ENCODE measurements at places on chromosomes 3 and 15.

GRCh38 chr15:27237319-27237939, 266.4 kb downstream of the GABRG3 start:
- H3K4me1 ChIP-seq: no peaks in the 10 kb centered on the region
- no peak overlapping the region for H3K4me3 ChIP-seq
- H3K27ac ChIP-seq: no peak overlapping the region
- H3K27me3 ChIP-seq: no peaks in the 10 kb centered on the region
- no peak for DNase-seq
- no peaks in the 10 kb centered on the region for H3K36me3 ChIP-seq

DNA sequence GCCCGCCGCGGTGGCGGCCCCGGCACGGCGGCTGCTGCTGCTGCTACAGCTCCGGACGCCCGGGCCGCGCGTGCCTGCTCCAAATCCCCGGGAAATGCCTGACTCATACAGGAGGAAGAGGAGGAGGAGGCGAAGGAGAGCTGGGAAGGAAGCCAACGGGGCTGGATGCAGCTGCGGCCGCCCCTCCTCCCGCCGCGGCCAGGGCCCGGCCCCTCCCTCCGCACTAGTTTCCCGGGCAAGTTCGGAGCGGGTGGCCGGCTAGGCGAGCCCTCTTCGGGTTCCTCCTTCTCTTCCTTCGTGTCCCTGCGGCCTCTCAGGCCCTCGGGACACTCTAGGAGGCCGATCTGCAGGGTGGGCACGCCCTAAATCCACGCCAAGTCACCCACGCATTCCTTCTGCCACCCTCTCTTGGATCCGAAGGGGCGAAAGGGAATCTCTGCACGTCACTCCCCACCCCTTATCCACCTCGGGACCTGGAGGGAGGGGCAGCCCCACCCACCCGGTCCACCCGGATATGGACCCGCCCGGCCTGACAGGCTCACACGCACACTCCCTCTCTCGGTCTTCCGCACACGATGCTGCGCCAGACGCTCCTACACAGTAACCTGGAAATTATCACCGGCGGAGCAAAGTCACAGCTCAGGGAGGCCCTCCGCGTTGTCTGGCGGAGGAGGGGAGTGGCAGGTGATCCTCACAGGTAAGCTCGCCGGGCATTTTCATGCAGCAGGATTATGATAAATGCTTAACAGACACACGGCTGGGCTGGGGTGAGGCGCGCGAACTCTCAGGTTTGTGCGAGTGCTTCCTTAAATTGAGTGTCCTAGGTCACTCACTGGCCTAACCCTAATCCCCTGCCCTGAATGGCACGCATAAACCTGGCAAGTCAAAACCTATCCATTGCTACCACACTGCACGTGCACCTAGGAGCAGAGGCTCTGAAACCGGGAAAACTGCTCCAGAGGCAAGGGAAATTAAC, at the start of the genes OSBPL10 and ZNF860:
TSS of gene OSBPL10 (minus strand) at position 57 of the 976 bp plus-strand sequence. CDS start 83 bp downstream, outside the sequence.
TSS of gene ZNF860 (plus strand) at position 545 of the 976 bp plus-strand sequence. CDS start 7,330 bp downstream, outside the sequence.
- H3K36me3 ChIP-seq: no peaks in the 10 kb centered on the region
- peaks cover 17% of the 10 kb centered on the region for H3K4me1 ChIP-seq

DNA sequence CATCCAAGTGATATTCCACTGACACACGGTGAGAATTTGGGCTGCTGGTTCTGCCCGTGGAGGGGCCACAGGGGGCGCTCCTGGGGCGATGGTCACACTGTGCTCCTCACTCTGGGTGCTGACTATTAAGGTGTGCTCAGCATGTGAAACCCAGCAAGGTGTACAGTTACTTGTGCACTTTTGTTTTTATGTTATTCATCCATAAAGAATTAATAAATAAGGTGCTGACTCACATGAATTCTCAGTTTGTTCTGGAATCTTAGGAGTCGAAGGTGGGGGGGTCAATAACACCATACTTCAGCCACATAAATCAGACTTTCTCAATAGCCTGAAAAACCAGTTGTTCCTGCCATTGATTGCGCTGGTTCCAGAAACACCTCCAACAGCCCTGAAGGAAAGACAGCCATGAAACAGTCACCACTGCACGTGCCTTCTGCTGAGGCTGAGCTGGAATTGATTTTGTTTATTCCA, 53.5 kb upstream of the SPATA12 start:
- H3K36me3 ChIP-seq: no peaks in the 10 kb centered on the region
- peaks cover 6% of the 10 kb centered on the region for H3K4me1 ChIP-seq
- H3K27ac ChIP-seq: no peak overlapping the region
- no peak overlapping the region for H3K4me3 ChIP-seq

- H3K4me1 ChIP-seq: no peaks in the 10 kb centered on the region
- DNase-seq: no peak
- no peak overlapping the region for H3K27ac ChIP-seq
- H3K4me3 ChIP-seq: no peak overlapping the region
Observed at GRCh38 chr3:119145128-119145499, 851 bp upstream of the TEX55 start.

DNA sequence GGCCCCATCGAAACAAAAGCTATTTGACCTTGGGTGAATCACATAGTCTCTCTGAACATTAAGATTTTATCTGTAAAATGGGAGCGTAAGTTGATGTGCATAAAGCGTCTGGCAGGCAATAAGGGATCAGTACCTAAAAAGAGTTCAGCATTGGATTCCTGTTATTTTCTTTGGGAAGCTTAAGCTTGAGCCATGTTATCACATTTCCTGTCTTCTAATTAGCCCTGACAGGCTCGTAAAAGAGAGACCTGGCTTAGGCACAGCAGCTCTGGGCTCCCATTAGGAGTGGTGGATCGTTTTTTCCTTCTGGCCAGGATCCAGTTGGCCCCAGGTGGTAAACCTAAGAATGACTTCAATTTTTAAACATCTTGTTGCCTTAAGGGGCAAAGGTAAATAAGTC, 26.0 kb upstream of the CA12 start:
- no peaks in the 10 kb centered on the region for H3K4me1 ChIP-seq
- no peak overlapping the region for H3K4me3 ChIP-seq
- no peaks in the 10 kb centered on the region for H3K27me3 ChIP-seq
- H3K36me3 ChIP-seq: no peaks in the 10 kb centered on the region
- no peak for DNase-seq

DNA sequence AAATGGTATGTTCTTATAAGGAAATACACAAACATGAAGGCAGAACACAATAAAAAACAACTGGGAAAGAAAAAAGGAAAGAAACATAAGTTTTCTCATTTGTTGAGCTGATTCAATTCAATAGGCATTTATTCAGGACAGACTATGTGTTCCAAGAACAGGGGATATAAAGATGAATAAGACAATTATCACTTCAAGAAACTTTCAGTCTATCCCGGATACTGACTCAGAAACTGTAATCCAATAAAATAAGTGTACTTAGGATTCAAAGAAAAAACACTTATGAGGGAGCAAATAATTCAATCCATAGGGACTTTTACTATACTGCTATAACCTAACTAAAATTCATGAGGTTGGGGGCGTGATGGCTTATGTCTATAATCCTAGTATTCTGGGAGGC, 3.5 kb upstream of the POPDC2 start:
- no peak for DNase-seq
- H3K4me1 ChIP-seq: peaks cover 6% of the 10 kb centered on the region
- H3K27ac ChIP-seq: no peak overlapping the region
- no peaks in the 10 kb centered on the region for H3K27me3 ChIP-seq
- H3K36me3 ChIP-seq: peaks cover 17% of the 10 kb centered on the region
- H3K4me3 ChIP-seq: no peak overlapping the region

- no peak for DNase-seq
- no peak overlapping the region for H3K4me3 ChIP-seq
- peaks cover 21% of the 10 kb centered on the region for H3K4me1 ChIP-seq
- no peak overlapping the region for H3K27ac ChIP-seq
- H3K36me3 ChIP-seq: peaks cover 2% of the 10 kb centered on the region
Observed at GRCh38 chr3:137134431-137134830, 176.6 kb downstream of the IL20RB start.

GRCh38 chr3:15646851-15647511, 45.4 kb downstream of the BTD start:
- H3K27ac ChIP-seq: peak overlapping the region; percentile 75
- H3K27me3 ChIP-seq: peaks cover 5% of the 10 kb centered on the region

DNA sequence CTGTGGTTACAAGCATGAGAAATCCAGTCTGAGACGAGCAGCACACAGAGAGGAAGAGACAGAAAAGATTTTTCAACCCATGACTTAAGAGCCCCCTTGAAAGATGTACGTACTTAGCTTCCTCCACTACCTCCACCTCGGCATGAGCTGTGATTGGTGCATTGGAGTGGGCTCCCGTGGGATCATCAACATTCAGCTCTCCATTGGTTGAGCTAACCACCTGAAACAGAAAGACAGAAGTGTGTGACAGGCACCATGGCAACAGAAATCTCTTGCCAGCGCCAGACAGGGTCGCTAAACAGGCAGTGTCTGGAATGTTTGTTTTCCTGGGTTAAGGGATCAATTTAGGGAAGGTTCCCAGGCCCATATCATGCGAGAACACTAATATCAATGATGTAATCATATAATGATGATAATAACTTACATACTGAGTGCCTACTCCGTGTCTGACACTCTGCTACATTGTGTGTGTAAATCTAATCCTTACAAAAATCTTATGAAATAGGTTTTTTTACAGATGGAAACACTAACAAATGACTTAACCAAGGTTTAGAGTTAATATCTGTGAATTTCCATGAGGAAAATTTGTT, 17.5 kb upstream of the PPIB start:
- no peak overlapping the region for H3K4me3 ChIP-seq
- H3K27me3 ChIP-seq: no peaks in the 10 kb centered on the region
- H3K4me1 ChIP-seq: no peaks in the 10 kb centered on the region
- peaks cover 50% of the 10 kb centered on the region for H3K36me3 ChIP-seq
- H3K27ac ChIP-seq: no peak overlapping the region

- no peak overlapping the region for H3K27ac ChIP-seq
- peaks cover 2% of the 10 kb centered on the region for H3K4me1 ChIP-seq
- no peak overlapping the region for H3K4me3 ChIP-seq
Observed at GRCh38 chr15:96947296-96948229, 617.1 kb downstream of the NR2F2 start.

DNA sequence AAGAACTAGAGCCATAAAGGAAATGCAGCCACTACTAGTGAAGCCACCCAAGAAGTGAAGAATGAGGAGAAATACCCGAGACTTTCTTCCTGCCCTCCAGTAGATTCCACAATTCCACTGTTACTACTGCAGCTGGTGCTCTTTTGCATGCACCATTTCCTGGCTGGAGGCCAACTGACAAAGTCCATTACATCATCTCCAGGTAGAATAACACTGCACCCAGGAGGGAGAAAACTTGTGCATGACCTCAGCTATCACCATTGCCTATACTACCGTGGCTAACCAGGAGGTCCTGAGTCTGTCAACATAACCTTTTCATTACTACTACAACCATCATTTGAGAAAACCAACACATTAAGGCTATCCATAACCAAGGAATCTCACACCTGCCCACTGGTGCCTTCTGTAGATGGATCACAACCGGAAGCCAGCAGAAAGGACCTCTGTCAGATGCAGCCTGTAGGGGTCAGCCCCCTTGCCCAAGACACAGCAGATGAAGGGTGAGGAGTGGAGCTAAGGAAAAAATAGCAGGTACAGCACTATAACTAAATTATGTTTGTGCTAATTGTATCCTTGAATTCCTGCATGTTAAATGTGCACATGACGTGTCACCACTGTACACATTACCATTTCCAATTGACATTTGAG, 200.8 kb upstream of the C2CD4B start:
- H3K4me3 ChIP-seq: no peak overlapping the region
- H3K4me1 ChIP-seq: no peaks in the 10 kb centered on the region

DNA sequence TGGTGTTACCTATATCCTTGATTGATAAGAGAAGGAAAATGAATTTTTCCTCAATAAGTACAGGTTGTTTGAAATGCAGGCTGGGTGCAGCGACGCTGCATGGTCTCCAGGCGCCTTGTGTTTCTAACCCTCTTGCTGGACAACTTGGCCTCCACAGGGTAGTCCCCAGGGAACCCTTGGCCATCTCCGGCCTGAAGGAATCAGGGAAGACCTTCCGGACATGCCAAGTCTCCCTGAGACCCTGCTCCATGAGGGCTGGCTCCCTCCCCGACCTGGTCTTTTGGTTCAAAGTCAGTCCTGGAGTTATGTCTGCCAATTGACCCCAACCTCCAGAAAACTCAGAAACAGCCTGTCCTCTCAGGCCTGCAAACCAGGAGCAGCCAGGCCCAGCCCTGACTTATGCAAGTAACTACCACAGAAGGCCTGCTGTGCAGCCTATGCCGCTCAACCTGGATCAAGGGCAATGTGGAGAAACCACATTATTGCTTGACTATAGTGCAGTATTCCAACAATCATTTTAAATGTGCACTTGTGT, 98.3 kb downstream of the LIPC start:
- no peaks in the 10 kb centered on the region for H3K27me3 ChIP-seq
- H3K36me3 ChIP-seq: no peaks in the 10 kb centered on the region
- no peaks in the 10 kb centered on the region for H3K4me1 ChIP-seq
- H3K4me3 ChIP-seq: no peak overlapping the region
- H3K27ac ChIP-seq: no peak overlapping the region

DNA sequence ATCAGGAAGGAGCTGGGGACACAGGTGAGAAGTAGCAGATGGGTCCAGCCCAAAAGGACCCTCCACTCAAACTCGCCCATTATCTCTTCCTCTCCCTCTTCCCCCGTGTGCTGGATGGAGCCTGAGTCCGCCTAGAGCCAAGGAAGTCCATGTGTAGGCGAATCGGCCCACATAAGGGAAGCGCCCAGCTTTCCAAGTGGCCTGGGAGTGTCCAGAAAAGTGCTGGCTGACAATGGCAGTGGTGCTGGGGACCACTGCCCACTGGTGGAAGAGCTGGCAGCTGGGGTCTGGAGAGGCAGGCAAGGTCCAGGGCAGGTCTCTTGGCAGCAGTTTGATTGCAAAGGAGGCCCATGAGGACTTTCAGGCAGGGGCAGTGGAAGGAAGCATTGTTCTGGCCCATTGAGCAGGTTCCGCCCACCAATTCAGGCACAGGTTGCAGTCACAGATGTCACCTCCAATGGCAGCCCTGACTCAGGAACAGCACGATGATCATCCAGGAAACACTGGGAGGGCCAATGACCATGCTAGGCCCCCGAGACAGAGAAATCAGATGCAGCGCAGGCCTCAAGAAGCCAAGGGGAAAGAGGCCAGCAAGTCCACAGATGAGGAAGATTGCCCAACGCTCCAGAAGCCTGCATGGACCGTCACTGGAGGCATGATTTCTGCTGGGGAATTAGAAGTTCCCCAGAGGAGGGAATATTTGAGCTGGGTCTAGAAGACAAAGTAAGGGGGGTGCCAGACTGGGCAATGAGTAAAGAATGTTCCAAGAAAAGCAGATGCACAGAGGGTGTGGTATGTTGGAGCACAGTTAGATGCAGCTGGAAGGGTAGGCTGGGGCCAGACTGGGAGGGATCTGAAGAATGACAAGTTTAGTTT, 3.0 kb downstream of the MFGE8 start:
- peaks cover 63% of the 10 kb centered on the region for H3K4me1 ChIP-seq
- no peak for DNase-seq
- H3K4me3 ChIP-seq: no peak overlapping the region
- peaks cover 7% of the 10 kb centered on the region for H3K36me3 ChIP-seq
- H3K27ac ChIP-seq: peak overlapping the region; percentile 91
- no peaks in the 10 kb centered on the region for H3K27me3 ChIP-seq

- H3K4me1 ChIP-seq: peaks cover 3% of the 10 kb centered on the region
- peaks cover 38% of the 10 kb centered on the region for H3K27me3 ChIP-seq
- no peak overlapping the region for H3K27ac ChIP-seq
- peak overlapping the region; percentile 67 for H3K4me3 ChIP-seq
- H3K36me3 ChIP-seq: no peaks in the 10 kb centered on the region
- no peak for DNase-seq
Observed at GRCh38 chr3:133894353-133895207, 1.1 kb downstream of the RAB6B start.
